ENCODE measurements at places on chromosomes 5 and 9.

DNA sequence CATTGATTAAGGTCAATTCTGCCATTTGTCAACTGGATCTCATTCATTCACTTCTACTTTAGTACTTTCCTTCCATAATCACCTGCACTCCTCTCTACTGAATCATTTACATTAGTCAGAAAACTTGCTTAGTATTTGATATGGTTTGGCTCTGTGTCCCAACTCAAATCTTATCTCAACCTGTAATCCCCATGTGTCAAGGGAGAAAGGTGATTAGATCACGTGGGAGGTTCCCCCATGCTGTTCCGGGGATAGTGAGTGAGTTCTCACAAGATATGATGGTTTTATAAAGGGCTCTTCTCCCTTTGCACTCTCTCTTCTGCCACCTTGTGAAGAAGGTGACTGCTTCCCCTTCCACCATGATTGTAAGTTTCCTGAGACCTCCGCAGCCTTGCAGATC lies 23.7 kb upstream of the UGCG start:
- DNase-seq, result no peak
- no peaks in the 10 kb centered on the region for H3K27me3 ChIP-seq
- H3K4me1 ChIP-seq, result peaks cover 21% of the 10 kb centered on the region
- peak overlapping the region; percentile 54 for H3K27ac ChIP-seq
- no peak overlapping the region for H3K4me3 ChIP-seq

GRCh38 chr9:19995619-19996018 lies 206.8 kb upstream of the SLC24A2 start:
- no peak overlapping the region for H3K27ac ChIP-seq
- H3K36me3 ChIP-seq, result no peaks in the 10 kb centered on the region
- no peak for DNase-seq
- H3K4me1 ChIP-seq, result peaks cover 55% of the 10 kb centered on the region
- no peaks in the 10 kb centered on the region for H3K27me3 ChIP-seq

DNA sequence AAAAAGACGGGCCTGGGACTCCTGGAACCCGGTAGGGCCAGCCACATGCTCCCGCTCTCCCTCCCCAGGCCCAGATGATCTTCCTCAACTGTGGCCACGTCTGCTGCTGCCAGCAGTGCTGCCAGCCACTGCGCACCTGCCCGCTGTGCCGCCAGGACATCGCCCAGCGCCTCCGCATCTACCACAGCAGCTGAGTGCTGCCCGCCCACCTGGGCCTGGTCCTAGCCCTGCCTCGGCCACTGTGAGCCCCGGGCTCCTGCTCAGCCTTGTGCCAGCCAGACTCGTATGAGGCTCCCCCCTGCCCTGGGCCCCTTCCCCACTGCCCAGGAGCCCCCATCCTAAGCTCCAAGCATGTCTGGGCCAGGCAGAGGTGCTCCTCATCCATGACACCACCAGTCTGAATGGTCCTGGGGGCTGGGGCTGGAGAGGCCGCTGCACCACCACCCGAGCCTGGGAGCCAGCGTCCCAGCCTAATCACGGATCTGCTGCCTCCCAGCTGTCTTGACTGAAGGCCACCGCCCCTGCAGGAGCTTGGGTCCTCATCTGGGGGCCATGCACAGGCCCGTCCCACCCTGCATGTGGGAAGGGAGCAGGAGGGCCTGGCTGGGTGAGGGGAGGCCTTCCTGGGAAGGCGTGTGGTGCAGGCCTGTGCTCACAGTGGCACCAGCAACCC lies 51.5 kb downstream of the LRSAM1 start:
- no peak overlapping the region for H3K27ac ChIP-seq
- H3K36me3 ChIP-seq, result no peaks in the 10 kb centered on the region
- no peak overlapping the region for H3K4me3 ChIP-seq
- H3K4me1 ChIP-seq, result no peaks in the 10 kb centered on the region
- no peaks in the 10 kb centered on the region for H3K27me3 ChIP-seq

- DNase-seq, result no peak
- H3K4me3 ChIP-seq, result no peak overlapping the region
- peaks cover 75% of the 10 kb centered on the region for H3K36me3 ChIP-seq
- no peak overlapping the region for H3K27ac ChIP-seq
- H3K27me3 ChIP-seq, result peaks cover 4% of the 10 kb centered on the region
Observed at GRCh38 chr9:97660340-97660739, 26.7 kb downstream of the NCBP1 start.

DNA sequence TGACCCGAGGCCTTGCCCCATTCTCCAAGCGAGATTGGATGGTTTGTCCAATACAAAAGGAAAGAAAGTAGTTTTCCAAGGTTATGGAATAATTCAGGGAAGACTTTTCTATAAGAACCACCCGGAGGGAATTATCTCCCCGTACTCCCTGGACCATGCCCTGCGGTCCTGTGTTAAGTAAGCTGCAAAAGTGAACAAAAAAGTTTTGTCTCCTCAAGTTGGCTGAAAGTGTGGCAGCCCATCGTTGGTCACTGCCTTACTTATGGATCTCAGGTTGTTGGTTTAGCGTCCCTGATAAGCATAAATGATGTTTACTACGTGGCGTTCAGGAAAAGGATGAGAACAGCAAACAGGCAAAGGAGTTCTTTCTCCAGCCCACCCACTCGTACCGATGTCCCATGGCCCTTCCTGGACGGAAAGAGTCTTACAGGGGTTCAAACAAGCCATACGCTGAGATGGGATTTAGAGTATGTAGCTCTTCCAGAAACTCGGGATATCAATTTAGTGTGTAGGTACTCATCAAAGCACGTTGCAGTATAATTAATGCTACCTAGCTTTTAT lies 413 bp upstream of the AUH start:
- H3K36me3 ChIP-seq, result peaks cover 10% of the 10 kb centered on the region
- DNase-seq, result no peak
- no peak overlapping the region for H3K27ac ChIP-seq
- H3K4me3 ChIP-seq, result peak overlapping the region; percentile 99
- peaks cover 26% of the 10 kb centered on the region for H3K4me1 ChIP-seq

DNA sequence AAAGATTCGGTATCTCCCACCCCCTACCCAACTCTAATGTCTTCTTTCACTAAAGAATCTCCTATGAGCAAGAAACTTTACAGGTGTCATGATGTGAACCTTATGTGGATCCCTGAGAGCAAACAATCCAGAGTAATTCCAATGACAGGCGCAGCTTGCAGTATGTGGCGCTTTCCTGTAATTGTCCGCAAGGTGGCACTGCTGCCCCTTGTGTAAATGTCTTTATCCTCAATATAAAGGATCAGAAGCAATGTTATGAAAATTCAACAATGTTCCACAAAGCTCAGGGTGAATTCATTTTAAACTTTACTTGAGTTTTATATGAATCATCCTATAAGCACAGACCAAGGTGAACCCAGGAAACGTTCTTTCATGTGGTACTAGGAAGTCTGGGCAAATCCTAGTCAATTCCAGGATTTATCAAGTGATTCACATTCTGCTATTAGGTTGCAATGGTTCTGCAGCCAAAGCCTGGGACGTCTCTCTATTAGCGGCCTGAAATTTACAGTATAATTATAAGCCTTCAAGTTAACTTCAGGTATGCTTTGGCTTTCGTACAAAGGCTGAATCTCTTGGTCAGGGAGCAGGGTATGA lies 113.7 kb downstream of the TRPM6 start:
- no peaks in the 10 kb centered on the region for H3K36me3 ChIP-seq
- no peak overlapping the region for H3K4me3 ChIP-seq
- H3K27me3 ChIP-seq, result peaks cover 14% of the 10 kb centered on the region
- peaks cover 6% of the 10 kb centered on the region for H3K4me1 ChIP-seq
- H3K27ac ChIP-seq, result no peak overlapping the region

GRCh38 chr9:99595796-99596195 lies 225.9 kb upstream of the NR4A3 start:
- no peak overlapping the region for H3K27ac ChIP-seq
- H3K36me3 ChIP-seq, result no peaks in the 10 kb centered on the region
- H3K27me3 ChIP-seq, result no peaks in the 10 kb centered on the region
- no peak overlapping the region for H3K4me3 ChIP-seq
- peaks cover 2% of the 10 kb centered on the region for H3K4me1 ChIP-seq

DNA sequence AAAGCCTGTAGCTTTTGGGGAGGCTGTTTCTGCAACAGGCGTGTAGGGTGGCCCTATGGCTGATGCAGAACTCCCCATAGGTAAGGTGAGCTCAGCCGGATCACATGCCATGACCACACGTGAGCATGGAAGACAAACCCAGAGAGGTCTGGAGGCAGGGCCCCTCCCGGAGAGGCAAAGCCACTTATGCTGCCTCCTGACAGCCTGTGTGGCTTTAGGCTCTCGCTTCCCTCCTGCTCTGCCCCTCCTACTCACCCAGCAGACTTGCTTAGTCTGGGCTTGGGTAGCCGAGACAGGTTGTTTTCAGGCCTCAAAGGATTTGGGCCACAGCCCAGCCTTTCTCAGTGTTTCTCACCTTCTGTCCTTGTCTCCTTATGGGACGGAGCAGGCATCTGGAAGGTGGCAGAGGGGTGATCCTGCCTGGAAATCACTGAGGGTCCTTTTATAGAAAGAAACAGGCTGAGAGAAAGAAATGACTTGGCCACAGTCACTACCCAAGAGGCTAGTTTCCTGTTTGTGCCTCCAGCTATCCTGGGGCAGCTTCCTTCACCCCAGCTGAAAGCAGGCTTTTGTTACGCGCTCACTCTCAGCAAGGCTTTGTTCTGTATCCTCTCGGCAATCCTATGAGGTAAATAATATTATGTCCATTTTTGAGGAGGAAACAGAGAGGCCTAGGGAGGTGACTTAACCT lies 89.9 kb downstream of the DAB2IP start:
- no peaks in the 10 kb centered on the region for H3K36me3 ChIP-seq
- peaks cover 52% of the 10 kb centered on the region for H3K4me1 ChIP-seq
- no peak overlapping the region for H3K27ac ChIP-seq
- no peak for DNase-seq
- H3K27me3 ChIP-seq, result peaks cover 2% of the 10 kb centered on the region
- no peak overlapping the region for H3K4me3 ChIP-seq

DNA sequence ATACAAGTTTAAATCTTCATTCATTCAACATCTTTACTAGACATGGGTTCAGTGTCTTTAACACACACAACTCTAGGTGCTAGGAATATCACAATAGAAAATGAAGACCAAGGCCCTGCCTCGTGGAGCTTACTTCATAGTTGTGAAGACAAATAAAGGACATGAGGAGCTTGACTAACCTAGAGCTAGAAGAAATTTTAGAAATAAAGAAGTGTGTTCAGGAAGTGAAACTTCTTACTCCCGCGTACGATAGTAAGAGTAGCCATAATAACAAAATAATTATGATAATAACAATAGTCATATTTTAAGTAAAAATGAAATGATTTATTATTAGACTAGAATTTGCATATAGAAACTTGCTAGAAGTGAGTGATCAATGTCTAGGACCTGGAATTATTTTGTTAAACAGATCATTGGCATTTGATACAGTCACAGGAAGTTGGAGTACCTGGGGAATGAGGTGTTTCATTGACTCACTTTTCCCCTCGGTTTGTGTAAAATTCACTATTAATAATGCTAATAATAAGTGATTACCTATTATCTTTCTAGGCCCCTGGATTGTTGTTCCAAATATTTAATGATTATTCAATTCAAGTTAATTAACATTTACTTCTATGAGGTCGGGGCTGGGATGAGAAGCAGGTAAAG lies 331.3 kb downstream of the NSG2 start:
- no peaks in the 10 kb centered on the region for H3K36me3 ChIP-seq
- no peak overlapping the region for H3K4me3 ChIP-seq
- no peak overlapping the region for H3K27ac ChIP-seq
- H3K4me1 ChIP-seq, result peaks cover 9% of the 10 kb centered on the region
- peaks cover 8% of the 10 kb centered on the region for H3K27me3 ChIP-seq
- no peak for DNase-seq

GRCh38 chr9:20980832-20981455 lies 50.5 kb downstream of the HACD4 start:
- H3K4me3 ChIP-seq, result no peak overlapping the region
- peak; percentile 6 for DNase-seq
- peaks cover 13% of the 10 kb centered on the region for H3K4me1 ChIP-seq
- H3K27ac ChIP-seq, result peak overlapping the region; percentile 33
- H3K27me3 ChIP-seq, result no peaks in the 10 kb centered on the region
- H3K36me3 ChIP-seq, result peaks cover 62% of the 10 kb centered on the region

- DNase-seq, result no peak
- H3K4me1 ChIP-seq, result no peaks in the 10 kb centered on the region
- H3K27ac ChIP-seq, result peak overlapping the region; percentile 86
- peaks cover 72% of the 10 kb centered on the region for H3K36me3 ChIP-seq
Observed at GRCh38 chr9:137740312-137740711, 121.5 kb downstream of the EHMT1 start.

DNA sequence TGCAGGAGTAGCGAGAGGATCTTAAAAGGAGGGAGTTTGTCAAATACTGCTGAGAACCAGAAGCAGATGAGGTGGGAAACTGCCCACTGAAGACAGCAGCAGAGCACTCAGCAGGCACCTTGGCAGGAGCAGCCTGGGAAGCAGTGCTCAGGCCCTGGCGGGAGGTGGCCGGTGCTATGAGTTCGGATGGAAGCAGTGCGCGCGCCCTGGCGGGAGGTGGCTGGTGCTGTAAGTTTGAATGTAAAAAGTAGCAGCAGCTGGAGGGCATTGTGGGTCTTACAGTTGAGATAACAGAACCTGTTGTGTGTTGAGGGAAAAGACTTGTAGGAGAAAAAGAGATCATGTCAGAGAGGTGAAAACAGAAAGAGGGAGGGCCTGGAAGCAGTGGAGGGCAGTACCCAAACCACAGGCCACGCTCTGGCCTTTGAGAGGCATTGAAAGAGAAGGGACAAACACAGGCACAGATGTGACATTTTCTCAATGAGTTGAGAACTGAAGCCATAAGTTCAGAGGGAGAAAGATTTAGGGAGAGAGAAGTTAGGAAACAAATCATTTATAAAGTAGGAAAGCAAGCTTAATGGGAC lies 130.9 kb downstream of the ERCC6L2 start:
- peaks cover 3% of the 10 kb centered on the region for H3K27me3 ChIP-seq
- H3K4me1 ChIP-seq, result peaks cover 25% of the 10 kb centered on the region
- H3K4me3 ChIP-seq, result no peak overlapping the region
- no peak overlapping the region for H3K27ac ChIP-seq
- H3K36me3 ChIP-seq, result peaks cover 45% of the 10 kb centered on the region
- DNase-seq, result no peak

DNA sequence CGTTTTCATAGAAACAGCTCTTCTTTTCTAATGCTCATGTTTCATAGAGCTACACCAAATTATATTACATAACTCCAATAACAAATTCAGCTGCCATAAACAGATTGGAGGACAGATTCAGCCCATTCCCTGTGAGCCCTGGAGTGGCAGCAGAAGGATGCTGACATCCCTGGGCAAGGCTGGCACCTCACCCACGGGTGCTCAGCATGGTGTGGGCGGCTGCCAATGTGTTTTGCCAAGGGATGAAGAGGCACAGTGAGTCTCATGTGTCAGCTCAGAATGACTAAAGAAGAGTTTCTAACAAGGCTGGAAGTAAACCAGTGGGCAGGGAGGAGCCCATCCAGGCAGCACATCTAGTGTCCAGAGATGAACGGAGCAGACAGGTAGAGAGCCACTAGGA lies 127.1 kb upstream of the ICE1 start:
- peaks cover 13% of the 10 kb centered on the region for H3K4me1 ChIP-seq
- DNase-seq, result no peak
- H3K4me3 ChIP-seq, result no peak overlapping the region
- H3K27ac ChIP-seq, result no peak overlapping the region
- H3K36me3 ChIP-seq, result peaks cover 5% of the 10 kb centered on the region

GRCh38 chr5:74540622-74541021 lies 99.9 kb downstream of the ENC1 start:
- peaks cover 46% of the 10 kb centered on the region for H3K4me1 ChIP-seq
- peak overlapping the region; percentile 85 for H3K27ac ChIP-seq
- no peak for DNase-seq
- H3K27me3 ChIP-seq, result no peaks in the 10 kb centered on the region
- no peak overlapping the region for H3K4me3 ChIP-seq
- no peaks in the 10 kb centered on the region for H3K36me3 ChIP-seq

- no peaks in the 10 kb centered on the region for H3K36me3 ChIP-seq
- H3K4me3 ChIP-seq, result no peak overlapping the region
- peaks cover 87% of the 10 kb centered on the region for H3K4me1 ChIP-seq
Observed at GRCh38 chr5:143214890-143215289, 188.6 kb downstream of the NR3C1 start.

Measured in nephron progenitor cell (in vitro differentiated cells).